Caco-2 (cell line): ENCODE measurements at places on chromosomes 7 and 10. TPM values are rescaled to one million over a fixed set of nuclear protein-coding genes. Genes with fewer than 3 reads are reported as not detected.
A peak's percentile ranks its signal among the peaks of the same experiment; 100 is the strongest.

DNA sequence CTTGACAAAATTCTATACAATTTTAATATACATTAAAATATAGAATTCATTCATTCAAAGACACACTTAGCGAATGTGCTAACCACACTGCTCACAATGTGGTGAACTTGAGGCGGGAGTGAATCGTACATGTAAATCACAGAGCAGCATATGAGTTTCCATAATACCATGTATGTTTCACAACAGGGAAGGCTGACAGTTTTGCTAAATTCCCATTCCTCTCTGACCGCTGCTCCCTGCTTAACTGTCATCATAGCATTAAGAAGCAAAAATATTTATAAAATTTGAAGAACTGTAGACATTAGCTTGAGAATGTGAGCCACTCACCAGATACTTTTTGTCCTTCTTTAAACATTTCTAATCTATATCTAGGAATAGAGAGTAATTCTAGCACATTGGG is 763.3 kb downstream of the MAGI2 start:
- DNase-seq: no peak

DNA sequence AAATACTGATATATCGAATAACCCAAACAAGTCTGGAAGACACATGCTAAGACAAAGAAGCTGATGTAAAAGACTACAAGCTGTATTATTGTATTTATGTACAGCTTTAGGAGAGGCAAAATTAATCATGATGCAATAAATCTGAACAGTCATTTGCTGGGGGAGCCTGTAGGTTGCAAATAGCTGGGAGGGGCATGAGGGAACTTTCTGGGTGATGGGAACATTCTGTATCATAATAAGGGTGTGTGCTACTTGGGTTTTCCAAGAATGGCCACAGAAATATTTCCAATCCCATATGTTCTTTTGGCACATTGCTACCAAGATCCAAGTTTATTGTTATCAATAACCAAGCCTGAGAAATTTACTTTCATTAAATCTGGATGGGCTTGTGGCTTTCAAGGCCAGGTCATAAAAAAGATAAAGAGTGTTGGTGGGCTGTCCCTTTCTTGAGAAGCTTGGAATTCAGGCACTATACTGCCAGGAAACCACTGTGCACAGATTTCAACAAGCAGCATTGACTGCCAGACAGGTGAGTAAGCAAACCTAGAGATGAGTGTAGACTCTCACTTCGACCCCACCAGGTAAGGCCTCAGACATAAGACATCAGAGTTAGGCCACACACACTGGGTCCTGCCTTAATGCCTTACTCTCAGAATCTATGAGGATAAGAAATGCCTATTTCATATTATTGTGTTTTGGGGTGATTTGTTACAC is 629.7 kb upstream of the FZD8 start:
- no peak for DNase-seq

DNA sequence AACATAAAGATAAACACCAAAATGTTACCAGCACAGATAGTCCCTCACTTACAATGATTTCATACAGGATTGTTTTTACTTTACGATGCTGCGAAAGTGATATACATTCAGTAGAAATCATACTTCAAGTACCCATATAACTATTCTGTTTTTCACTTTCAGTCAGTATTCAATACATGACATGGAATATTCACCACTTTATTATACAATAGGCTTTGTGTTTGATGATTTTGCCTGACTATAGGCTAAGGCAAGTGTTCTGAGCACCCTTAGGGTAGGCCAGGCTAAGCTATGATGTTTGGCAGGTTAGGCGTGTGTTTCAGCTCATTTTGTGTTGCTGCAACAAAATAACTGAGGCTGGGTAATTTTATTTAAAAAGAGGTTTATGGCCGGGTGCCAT is 155.0 kb downstream of the RTKN2 start:
- no peak for DNase-seq

GRCh38 chr7:46572691-46573090 is 651.6 kb upstream of the IGFBP3 start:
- DNase-seq: no peak

GRCh38 chr10:5538892-5539651 is 14.3 kb downstream of the CALML3 start:
- DNase-seq: no peak

DNA sequence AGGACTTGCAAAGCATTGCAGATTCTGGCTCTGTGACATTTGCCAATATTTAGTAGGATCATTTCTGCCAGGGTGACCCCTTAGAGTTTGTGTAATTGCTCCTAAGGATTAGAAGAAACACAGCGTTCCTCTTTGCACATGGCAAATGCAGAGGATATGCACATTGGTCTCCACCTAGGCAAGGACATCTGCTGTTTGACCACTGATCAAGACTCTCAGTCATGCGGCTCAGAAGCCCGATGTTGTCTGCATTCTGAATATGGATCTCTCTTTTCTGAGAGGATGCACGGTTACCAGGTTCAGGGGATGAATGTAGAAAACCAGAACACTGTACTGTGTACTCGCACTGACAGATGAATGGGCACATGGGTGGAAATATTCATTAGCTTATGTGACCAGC is 180.6 kb upstream of the AGK start:
- DNase-seq: no peak

GRCh38 chr10:73743327-73743904 is 756 bp upstream of the SEC24C start:
- no peak for DNase-seq

- no peak for DNase-seq
Measured at GRCh38 chr10:108014902-108015177, 850.3 kb upstream of the SORCS1 start.

GRCh38 chr7:139118234-139118804 is 8.8 kb upstream of the ZC3HAV1 start:
- DNase-seq: peak; percentile 43

DNA sequence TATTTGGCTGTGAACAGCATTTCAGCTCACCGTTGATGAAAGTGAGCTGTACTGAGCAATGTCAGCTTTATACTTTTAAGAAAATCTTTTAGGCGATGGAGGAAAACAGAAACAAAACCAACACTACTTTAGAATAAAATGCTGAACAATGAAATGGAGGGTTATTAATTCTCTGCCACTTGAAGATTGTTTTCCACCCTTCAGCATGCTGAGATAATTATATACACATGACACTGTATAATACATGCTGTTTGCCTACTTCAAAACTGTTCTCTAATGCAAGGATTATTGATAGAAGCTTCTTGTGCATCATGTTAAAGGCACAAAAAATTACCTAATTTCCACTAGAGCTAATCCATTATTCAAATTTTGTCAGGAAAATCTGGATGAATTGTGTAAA is 66.8 kb downstream of the CACNA2D1 start:
- no peak for DNase-seq

GRCh38 chr7:24052572-24053260 is 231.3 kb upstream of the NPY start:
- no peak for DNase-seq

- peak; percentile 22 for DNase-seq
Measured at GRCh38 chr10:60942788-60943315, 1.1 kb downstream of the RHOBTB1 start.

GRCh38 chr7:69937097-69937496 is 338.8 kb downstream of the AUTS2 start:
- DNase-seq: no peak

GRCh38 chr10:98270073-98270740 is 2.2 kb upstream of the LOXL4 start:
- DNase-seq: peak; percentile 41

DNA sequence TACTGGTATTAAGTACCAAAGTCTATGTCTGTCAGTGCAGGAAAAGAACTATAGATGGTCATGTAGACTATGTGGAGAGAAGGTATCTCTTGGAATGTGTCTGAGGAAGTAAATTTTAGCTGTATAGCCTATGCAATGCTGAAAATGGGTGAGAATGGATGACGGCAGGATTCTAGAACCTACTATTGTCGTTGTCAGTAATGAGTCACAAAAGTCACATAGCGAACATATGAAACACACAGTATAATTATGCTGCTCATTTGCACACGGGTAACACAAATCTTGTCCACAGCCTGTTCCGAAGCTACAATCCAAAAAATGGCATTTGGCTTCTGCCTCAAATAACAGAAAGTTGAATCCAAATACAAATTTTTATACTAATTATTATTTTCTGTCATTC is 33.6 kb upstream of the KMT2E start:
- no peak for DNase-seq

DNA sequence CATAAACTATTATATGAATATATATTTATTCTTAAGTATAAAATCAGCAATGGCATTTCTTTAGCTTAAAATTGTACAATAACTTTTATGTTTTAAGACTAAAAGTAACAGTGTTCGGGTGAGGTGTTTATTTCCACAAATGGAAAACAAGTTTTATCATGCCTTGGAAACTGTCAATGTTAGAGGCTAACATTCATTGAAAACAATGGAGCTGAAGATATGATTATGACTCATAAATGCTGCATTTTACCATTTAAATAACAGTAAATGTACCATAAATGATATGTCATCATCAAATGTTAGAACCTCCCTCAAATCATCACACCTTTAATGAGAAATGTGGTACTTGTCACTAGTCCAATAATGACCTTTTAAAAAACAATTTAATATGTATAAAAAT is 897.3 kb downstream of the PCDH15 start:
- no peak for DNase-seq

DNA sequence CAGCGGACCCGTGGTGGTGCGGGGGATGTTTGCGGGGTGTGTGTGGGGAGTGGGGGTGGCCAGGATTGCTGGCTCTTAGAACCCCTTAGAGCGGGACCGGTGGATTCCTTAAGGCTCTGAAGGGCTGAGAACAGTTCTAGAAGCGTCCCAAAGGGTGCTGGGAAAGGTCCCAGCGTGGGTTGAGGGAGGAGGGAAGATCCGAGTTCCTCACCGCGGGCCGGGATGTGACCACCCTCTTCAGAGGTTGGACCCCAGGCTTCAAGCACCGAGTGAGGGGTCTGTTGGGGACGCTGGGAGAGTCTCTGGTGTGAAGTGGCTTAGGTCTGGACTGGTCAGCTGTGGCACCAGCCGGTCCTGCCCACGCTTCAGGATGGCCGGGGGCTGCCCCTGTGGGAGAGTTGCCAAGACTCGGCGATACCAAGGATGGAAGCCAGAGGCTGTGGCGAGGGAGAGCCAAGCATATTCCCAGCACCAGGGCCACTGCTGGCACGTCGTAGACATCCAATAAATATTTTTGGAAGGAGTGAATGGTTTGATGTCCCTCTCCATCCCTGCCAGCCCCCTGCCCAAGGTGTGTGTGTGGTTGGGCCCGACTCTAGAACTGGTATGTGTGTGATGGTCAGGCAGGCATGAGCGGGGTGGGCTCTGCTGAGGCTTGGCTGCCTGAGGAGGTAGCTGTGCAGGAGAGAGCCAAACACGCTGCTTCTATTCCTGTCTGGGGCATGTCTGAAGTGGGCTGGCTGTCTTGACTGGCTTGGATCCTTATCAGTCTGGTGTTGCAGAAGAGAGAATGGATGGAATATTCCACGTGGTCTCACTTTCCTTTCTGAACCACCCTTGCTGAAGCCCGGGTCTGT is 19.2 kb downstream of the ZNF775 start:
- DNase-seq: no peak

DNA sequence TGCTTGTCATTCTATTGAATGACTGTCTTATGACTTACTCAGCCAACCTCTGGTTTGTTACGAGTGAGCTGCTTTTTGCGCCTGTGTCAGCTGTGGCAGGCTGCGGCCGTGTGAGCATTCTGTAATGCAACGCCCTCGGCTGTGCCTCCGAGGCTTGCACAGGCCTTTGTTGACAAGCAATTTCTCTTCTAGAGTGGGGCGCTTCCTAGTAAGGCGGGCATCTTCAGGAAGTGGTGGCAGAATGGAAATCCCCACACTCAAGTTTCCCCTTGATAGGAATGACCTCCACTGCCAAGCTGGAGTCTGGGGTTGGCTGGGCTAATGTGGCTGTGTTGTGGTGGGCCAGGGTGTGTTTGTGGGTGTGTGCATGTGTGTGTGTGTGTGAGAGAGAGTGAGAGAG is 20.2 kb upstream of the TMEM178B start:
- DNase-seq: no peak

DNA sequence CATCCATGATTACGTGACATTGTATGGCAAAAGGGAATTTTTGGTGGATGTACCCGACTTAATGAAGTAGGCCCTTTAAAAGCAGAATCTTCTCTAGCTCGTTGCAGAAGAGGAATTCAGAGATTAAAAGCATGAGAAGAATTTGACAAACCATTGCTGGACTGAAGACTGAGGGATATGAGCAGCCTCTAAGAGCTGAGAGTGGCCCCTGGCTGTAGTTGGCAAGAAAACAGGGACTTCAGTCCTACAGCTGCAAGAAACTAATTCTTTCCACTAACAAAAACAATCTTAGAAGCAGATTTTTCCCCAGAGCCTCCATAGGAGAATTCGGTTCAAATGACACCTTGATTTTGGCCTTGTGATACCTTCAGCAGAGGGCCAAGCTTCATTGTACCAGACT is 34.1 kb downstream of the MACC1 start:
- no peak for DNase-seq

DNA sequence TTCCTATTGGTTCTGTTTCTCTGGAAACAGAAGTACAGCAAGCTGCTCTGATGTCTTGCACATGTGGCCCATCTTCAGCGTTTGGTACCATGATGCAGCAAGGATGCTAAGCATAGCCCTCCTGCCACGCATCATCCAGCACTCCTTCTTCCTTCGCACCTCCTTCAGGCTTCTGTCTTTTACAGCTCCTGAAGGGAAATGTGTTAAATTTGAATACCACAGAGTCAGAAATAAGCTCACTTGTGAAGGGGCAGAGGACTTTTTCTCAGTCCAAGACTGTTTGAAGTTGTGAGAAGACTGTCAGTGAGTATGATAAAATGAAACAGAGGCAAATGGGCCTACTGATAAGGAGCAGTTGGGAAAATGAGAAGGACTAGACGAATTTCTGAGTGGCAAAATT is 20.7 kb downstream of the TSPAN13 start:
- DNase-seq: no peak

ANKRD61 gene
- 0.32 TPM in 1 of 2 replicates, not detected in the other for total RNA-seq

OR2A12 gene
- not detected in 2 replicates for total RNA-seq

MARCHF5 gene
- 30.4 and 33.9 TPM in 2 replicates for total RNA-seq

CASTOR2 gene
- 43.4 and 45.6 TPM in 2 replicates for total RNA-seq

CRHR2 gene
- not detected in 2 replicates for total RNA-seq

TMEM273 gene
- not detected in 2 replicates for total RNA-seq

ZNF485 gene
- total RNA-seq: 7.3 and 8.6 TPM in 2 replicates

CAMK2B gene
- total RNA-seq: not detected in 2 replicates

EPHB4 gene
- 112 and 117 TPM in 2 replicates for total RNA-seq

IFIT5 gene
- total RNA-seq: 2.3 and 2.4 TPM in 2 replicates

LRRN3 gene
- total RNA-seq: 0.68 and 0.77 TPM in 2 replicates
